Dermis blood vessel endothelial cell (primary cell): ENCODE measurements at places on chromosomes 4 and X.

GRCh38 chrX:152819266-152819665 is 11.3 kb downstream of the CETN2 start:
- DNase-seq = no peak

DNA sequence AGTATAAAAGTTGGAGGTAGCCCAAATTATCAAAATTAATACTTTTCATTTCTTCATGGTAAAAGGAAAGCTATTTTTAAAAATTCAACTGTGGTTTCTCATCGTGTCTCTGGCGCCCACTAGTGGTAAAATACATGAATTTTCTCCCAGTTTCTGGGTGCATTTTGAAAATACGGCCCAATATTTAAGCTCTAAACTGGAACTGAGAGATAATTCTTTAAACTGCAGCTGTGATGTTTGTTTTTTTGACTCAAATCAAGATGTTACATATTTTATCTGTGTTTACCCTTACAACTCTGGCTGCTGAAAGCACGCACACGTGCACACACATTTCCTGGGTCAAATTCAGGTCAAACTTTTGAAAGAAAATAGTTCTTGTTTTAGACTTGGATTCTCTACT is 123.9 kb upstream of the ACSL4 start:
- peak; percentile 57 for DNase-seq

GRCh38 chr4:6767386-6767747 is 15.2 kb upstream of the KIAA0232 start:
- DNase-seq = no peak

GRCh38 chr4:792626-793092 is 33.3 kb downstream of the CPLX1 start:
- DNase-seq = no peak

DNA sequence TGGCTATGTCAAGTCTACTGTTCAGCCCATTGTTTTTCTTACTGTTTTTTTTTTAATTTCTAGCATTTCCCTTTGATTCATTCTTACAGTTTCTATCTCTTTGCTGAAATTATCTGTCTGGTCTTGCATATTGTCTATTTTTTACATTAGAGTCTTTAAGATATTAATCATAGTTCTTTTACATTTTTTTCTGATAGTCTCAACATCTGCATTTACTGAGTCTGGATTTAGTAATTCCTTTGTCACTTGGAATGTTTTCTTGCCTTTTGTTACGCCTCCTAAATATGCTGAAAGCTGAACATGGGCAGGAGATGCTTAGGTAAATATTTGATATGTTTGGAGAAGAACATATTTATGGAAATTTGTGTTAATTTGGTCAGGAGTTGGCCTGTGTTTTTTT is 10.4 kb downstream of the JADE3 start:
- DNase-seq = no peak

DNA sequence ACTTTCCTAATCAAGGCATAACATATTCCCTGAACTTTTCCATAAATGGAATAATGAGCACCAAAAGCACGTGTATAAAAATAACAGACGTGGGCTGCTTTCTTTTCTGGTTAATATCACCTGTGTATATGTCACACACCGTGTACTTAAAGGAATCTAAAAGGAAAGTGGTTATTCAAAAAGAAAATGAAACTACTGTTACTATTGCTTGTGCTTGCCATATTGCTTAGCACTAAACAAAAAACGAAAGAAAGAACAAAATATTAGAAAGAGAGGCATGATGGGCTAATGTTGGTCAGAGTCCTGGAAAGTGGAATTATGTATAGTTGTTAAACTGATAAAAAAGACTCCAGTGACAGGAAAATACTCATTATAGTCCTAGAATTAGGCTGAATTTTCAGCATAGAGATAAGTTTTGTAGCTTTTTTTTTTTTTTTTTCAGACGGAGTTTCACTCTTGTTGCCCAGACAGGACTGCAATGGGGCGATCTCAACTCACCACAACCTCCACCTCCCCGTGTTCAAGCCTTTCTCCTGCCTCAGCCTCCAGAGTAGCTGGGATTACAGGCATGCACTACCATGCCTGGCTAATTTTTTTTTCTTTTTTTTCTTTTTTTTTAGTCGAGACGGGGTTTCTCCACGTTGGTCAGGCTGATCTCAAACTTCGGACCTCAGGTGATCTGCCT is 123.2 kb downstream of the PABPC4L start:
- DNase-seq = no peak

DNA sequence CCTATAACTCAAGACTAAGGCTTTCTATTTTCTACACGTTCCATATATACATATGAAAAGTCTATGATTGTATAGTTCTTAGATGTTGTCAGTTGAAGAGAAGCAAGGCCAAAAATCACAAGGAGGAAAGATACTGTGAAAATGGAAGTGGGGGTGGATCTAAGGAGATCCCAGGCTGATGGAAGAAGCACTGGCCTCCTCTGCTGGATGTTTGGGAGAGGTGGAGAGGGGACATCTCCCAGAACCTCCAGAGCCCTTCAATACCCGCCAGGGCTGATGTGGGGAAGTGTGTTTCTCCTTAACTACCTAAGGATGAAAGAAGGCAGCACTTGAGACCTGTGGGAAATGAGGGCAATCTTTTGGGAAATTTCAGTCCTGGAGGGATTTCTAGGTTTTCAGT is 67.4 kb downstream of the RASGEF1B start:
- DNase-seq = no peak

GRCh38 chr4:7295911-7296660 is 103.7 kb downstream of the SORCS2 start:
- peak; percentile 42 for DNase-seq

- no peak for DNase-seq
These were observed 286.8 kb downstream of the CRLF2 start for GRCh38 chrX:925652-926061.

- peak; percentile 31 for DNase-seq
These were observed 6.3 kb upstream of the SORCS2 start for GRCh38 chr4:7186031-7186430.

GRCh38 chrX:17409566-17410290 is 34.7 kb downstream of the NHS start:
- no peak for DNase-seq

DNA sequence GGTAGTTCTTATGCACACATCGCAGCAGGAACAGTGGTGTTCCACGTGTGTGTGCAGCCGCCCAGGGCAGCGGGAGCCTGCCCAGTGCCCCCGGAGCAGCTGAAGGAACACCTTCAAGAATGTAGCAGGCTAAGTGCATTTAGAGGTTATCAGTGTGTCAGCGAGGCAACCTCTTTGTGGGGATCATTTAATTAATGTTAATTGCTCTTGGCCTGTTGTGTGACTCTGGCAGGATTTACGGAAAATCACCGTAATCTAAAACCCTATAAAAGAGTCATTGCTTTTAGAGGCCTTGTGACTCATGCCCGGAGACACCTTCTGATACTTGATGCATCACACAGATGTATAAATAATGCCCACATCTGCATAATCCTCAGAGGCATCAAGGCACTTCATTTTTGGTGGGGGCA is 47.3 kb upstream of the GATB start:
- no peak for DNase-seq

DNA sequence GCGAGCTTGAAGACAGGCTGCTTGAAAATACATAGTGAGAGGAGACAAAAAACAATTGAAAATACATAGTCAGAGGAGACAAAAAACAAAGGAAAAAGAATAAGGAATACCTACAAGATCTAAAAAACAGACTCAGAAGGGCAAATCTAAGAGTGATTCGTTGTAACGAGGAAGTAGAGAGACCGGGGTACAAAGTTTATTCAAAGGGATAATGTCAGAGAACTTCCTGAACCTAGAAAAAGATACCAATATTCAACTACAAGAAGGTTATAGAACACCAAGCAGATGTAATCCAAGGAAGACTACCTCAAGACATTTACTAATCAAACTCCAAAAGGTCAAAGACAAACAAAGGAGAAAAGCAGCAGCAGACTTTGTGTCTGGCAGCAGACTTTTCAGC is 165.6 kb downstream of the NEK1 start:
- DNase-seq = no peak

DNA sequence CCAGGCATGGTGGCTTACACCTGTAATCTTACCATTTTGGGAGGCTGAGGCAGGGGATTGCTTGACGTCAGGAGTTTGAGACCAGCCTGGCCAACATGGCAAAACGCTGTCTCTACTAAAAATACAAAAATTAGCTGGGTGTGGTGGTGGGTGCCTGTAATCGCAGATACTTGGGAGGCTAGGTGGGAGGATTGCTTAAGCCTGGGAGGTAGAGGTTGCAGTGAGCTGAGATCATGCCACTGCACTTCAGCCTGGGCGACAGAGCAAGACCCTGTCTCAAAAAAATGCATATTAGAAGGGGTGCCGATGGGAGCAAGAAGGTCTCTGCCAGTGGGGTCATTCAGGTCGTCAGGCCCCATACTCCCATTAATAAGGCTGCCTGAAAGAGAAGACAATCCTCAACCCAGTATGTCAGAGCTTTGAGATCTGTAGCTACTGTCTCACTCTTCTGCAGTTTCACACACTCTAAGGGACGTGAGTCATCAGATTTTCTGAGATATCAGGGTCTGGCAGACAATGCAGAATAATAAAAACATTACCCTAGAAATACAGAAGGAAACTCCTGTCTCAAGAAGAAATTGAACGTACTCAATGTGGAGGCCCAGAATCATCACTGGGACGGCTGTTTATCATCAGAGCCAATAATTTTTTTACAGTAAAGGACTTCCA is 176.7 kb upstream of the FAT1 start:
- DNase-seq = no peak

GRCh38 chr4:160202802-160203201 is 1099.9 kb downstream of the RAPGEF2 start:
- DNase-seq = no peak

DNA sequence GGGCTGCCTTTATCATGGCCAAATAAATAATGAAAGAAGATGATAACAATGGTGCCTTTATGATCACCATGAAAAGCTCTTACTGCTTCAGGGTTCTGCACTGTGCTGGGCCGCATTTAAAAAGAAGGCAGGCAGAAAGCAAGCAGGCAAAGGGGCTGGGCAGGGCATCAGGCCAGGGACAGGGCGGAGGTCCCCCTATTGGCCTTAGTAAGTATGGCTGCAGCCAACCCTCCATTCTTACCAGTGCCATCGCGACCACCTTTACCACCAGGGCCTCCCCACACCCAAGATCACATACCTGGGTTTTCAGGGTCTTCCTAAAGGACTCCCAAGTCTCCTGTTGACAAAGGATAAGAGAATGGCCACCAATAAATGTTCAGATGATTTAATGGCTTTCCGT is 38.9 kb downstream of the CNGA2 start:
- DNase-seq = no peak

DNA sequence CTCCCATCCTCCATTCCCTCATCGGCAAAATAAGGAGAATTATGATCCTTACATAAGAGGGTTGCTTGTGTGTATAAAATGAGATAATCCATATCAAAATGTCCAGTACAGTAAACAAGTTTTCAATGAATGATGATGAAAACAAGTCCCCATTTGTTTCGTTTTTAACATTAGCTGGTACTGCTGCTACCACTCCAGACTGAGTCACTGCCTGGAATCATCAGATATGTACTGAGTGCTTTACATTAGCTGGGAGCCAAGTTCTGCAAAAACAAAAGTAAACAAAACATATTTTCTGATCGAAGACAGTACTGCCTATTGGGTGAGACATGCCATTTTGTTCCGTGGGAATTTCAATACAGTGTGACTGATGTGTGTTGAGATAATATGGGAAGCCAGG is 123.2 kb upstream of the IGFBP7 start:
- no peak for DNase-seq

GRCh38 chrX:68698942-68699341 is 51.5 kb downstream of the STARD8 start:
- DNase-seq = no peak

DNA sequence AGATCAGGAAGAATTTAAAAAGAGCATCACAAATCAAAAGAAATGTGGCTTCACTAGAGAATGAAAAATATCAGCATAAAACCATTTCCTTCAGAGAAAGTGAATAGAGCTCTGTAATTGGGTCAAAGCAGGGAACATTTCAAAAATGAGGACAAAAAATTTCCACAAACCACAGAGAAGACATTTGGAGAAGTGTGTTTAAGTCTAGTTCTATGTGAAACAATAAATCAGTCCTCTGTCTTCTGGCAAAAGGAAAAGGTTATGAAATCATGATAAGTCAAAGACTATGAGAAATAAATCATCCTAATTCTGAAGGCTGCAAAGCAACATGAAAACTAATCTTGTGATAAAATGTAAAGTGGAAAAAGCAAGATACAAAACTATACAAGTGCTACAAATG is 27.9 kb downstream of the SMPX start:
- no peak for DNase-seq
